ENCODE measurements at places on chromosomes 7 and 10.

DNA sequence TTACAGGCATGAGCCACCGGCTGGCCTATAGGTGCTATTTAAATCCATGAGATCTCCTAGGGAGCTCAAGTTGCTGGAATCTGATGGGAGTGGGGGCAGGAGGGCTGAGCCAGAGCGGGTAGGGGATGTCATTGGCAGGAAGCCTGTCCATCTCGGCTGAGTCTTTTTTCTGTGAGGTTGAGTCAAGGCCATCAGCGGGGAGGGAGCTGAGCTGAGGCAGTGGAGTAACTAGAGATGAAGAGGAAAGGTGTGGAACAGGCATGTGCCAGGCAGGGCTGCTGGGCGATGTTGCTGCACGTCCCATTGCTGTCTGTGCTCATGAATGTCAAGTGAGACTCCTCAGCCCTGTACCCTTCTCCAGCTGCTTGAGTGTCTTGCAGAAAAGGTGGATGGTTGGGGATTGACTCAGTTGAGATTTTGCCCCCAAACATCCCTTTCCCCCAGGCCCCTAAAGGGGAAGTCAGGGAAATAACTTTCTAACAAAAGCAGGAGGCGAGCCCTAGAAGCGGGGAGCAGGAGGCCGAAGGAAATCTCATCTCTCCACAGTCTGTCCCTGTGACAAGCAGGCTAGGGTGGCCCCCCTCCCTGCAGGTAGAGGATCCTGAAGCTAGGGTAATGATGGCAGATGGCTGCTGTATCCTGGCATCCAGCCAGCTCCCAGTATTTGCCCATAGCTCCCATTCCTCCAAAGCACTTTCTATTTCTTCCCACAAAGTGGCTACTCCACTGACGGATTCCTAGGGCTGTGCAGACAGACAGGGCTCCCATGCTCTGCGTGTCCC is 5.4 kb downstream of the ATP6V1F start:
- DNase-seq: no peak

DNA sequence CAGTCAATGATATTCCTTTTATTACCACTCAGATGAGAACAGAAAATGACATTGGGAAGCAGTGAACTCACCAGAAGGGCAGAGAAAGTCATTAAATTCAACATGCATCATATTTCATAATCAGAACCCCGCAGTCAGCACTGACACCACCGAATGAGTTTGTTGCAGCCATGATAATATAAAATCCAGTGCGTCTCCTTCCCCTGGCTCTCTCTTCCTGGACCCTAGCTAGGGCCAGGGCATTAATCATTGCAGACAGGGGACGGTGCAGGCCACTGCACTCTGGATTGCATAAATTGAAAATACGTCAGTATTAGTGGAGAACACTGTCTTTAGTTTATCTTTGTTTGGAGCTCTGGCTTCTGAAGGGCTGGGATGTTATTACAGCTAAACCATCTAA is 931.5 kb downstream of the TYW1 start:
- no peak for DNase-seq

DNA sequence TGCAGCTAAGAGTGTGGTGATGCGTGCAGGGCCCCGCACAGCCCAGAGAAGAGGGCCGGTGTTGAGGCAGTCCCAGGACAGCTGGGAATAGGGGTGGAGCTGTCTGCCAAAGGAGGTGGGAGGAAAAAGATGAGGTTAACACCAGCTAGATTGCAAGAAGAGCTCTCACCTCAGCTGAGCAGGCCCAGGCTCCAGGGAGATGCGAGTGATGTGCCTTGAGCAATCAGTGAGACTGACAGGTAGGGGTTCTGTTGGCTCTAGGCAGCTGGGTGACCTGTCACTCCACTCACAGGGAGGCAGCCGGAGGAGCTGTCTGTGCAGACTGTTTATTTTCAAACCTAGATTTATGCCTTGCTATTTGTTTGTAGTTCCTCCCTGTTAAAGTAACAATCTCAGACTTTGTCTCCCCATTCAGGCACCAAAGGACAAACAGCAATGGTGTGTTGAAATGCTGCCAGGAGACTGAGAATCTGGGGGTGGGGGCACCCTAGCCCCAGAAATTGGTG is 205.1 kb upstream of the CXCL12 start:
- no peak for DNase-seq

DNA sequence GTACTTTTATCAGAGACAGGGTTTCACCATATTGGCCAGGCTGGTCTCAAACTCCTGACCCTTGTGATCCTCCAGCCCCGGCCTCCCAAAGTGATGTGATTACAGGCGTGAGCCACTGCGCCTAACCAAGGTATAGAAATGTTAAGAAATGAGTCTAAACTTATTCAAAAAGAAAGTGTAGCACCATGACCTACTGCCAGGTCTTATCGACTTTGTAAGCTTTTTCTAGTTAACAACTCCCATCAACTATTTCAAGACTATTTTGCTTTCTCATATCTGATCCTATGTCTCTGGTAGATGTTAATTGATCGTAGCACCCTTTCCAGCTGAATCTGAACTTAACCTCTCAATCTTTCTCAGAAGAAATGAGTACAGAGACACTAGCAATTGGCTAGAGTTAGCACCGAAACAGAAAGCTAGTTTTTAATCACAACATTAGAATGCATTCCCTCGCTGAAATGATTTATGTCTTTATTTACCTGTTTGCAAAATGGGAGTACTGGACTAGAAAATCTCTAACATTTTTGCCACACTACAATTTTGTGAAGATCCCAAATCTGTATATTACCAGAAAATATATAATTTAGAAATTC is 114.0 kb upstream of the HGF start:
- DNase-seq: no peak

- no peak for DNase-seq
Observed at GRCh38 chr7:91243591-91244301, 20.5 kb upstream of the FZD1 start.

GRCh38 chr7:159126311-159127260 is 18.1 kb downstream of the VIPR2 start:
- DNase-seq: no peak

DNA sequence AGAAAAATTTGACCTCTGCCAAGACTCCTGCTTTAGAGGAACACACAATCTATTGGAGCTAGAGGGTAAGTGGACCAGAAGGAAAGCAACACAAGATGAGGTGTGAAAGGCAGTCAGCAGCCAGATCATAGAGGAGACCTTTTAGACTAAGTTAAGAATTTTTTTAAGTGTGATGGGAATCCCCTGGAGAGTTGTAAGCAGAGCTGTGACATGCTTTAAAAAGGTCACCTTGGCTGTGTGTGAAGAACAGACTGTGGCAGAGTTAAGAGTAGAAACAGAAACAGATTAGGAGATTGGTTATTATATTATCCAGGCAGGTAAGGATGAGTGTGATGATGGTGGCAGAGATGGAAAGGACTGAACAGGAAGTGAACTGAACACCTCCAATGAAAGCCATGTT is 23.5 kb downstream of the CPEB3 start:
- no peak for DNase-seq

DNA sequence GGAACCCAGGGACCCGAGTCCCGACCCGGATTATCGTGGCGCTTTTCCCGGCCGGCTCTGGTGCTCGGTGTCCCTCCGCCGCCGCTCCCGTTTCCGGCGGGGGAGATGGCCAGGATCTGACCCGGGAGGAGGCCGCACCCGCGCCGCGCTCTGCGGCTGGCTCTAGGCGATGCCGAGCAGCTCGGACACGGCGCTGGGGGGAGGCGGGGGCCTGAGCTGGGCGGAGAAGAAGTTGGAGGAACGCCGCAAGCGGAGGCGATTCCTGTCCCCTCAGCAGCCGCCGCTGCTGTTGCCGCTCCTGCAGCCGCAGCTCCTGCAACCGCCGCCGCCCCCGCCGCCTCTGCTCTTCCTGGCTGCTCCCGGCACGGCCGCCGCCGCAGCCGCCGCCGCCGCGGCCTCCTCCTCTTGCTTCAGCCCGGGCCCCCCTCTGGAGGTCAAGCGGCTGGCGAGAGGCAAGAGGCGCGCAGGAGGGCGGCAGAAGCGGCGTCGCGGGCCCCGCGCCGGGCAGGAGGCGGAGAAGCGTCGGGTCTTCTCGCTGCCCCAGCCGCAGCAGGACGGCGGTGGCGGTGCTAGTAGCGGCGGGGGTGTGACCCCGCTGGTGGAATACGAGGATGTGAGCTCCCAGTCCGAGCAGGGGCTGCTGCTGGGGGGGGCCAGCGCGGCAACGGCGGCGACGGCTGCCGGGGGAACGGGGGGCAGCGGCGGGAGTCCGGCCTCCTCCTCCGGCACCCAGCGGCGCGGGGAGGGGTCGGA is 593 bp downstream of the CDK13 start:
- DNase-seq: no peak

DNA sequence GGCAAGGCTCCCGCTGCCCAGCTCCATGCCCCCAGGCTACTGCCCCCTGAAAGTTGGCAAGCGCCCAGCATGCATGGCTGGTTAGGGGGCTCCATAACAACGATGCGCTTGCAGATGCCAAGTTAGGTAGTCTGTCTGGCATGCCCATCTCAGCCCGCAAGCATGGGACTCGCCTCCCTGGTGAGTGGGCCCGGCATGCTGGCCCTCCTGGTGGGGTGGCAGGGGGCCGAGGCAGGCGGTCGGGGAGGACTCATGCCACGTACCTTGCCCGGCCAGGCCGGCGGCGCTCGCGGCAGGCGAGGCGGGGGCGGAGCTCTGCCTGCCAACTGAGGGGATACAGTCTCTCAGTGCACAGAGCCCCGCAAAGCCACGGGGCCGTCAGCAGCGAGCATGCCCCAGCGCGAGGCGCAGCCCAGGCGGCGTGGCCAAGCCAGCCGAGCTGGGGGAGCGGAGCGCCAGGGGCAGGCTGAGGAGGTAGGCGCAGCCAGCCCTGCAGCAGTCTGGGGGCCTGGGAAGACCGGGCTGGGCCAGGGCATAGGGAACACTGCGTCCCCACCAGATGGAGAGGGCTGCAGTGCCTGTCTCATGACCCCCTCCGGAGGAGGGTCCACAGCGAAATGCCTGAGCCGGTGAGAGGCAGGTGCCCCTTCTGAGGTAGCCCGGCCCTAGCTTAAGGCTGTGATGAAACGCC is 28.0 kb upstream of the NDST2 start:
- no peak for DNase-seq

- no peak for DNase-seq
Observed at GRCh38 chr10:79472951-79473350, 27.5 kb upstream of the ZCCHC24 start.

- DNase-seq: no peak
Observed at GRCh38 chr7:46459942-46460341, 538.9 kb upstream of the IGFBP3 start.

DNA sequence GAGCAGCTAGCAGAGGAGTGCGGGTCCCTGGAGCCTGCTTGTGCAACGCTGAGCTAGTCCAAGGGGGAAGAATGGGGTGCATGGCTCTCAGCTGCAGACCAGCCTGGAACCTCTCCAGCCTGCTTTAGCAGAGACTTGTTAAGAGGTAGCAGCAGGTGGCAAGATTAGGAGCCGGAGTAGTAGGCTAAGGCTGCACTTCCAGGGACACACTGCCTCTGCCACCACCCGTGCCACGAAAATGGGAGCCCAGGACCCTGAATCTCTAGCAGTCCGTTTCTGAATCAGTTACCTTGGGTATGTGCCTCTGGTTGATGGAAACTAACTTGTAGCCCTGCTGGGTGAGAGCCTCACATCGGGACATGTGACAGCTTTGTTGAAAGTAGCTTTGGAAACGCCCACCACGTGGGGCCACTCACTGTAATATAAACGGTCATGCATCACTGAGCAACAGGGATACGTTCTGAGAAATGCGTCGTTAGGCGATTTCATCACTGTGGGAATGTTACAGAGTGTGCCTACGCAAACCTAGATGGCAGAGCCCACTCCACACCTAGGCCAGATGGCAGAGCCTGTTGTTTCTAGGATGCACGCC is 25.9 kb downstream of the HTRA1 start:
- no peak for DNase-seq

- no peak for DNase-seq
Observed at GRCh38 chr7:55594414-55594813, 22.1 kb upstream of the VOPP1 start.

GRCh38 chr10:77463499-77463898 is 174.1 kb downstream of the KCNMA1 start:
- no peak for DNase-seq

DNA sequence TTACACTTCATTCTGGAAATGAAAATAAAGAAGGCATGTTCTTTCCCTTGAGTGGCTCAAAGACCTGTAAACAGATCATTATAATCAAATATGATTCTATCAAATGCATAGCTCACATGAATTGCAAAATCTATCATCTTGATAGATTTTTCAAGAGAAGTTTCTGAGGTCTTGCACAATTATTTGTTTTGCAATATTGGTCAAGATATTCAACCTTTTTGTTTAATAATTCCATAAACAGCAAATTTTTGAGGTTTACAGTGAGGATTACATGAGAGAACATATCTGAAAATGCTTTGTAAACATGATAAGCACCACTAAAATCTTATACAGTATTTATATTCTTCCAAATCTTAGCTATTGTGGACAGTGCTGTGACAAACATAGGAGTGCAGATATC is 160.8 kb downstream of the HDAC9 start:
- no peak for DNase-seq

DNA sequence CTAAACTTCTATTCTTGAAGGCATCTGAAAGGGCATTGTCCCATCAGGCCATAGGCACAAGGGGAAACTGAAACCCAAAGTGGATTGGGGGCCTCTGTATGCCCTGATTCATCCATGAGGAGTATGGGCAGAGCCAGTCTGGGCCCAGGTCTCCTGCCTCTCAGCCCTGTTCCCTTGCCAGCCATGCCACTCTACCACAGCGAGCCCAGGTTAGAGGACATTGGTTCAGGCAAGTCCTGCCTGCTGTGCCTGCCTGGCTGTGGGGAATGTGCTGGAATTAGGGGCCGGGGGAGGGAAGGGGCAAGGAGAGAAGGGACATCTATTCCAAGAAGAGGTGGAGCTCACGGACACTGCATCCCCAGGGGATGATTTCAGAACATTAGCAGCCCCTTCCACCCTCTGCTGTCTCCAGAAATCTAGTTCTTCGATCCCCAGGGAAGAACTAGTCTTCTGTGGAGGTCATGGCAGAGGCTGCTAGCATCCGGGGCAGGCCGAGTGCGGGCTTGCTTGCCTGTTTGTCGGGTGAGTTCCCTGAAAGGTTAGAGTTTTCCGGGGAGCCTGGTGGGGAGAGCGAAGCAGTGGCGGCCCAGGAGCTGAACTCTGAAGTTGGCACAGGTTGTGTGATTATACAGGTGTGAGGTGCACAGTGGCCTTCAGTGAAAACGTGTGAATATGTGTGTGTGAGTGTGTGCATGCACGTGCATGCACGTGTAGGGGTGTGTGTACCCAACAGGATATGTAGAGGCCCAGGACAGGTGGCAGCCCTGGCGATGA is 37.8 kb downstream of the TBATA start:
- no peak for DNase-seq

GRCh38 chr10:78286668-78287067 is 253.0 kb downstream of the RPS24 start:
- no peak for DNase-seq
